Activated CD8-positive, alpha-beta memory T cell treated with anti-CD3 and anti-CD28 coated beads for 36 hours (primary cell): ENCODE measurements at places on chromosomes 3 and 15. TPM values are rescaled to one million over a fixed set of nuclear protein-coding genes. Genes with fewer than 3 reads are reported as not detected.

The TBCCD1 gene
- total RNA-seq: 15.8 TPM

The FBN1 gene
- 0.13 TPM for total RNA-seq

The DUOXA2 gene
- not detected for total RNA-seq

The NT5DC2 gene
- total RNA-seq: 99.2 TPM

The DPH3 gene
- 32.0 TPM for total RNA-seq

The TOPBP1 gene
- 83.2 TPM for total RNA-seq

The PARP14 gene
- 40.7 TPM for total RNA-seq

The ANKRD28 gene
- total RNA-seq: 42.0 TPM

The WDR49 gene
- not detected for total RNA-seq

The AMT gene
- total RNA-seq: 1.5 TPM

The COL6A6 gene
- total RNA-seq: not detected

The MRAS gene
- total RNA-seq: not detected

The MRPS11 gene
- 76.7 TPM for total RNA-seq

The INSYN1 gene
- not detected for total RNA-seq

The GPR87 gene
- 1.2 TPM for total RNA-seq

The RAB43 gene
- total RNA-seq: 25.2 TPM

The RETNLB gene
- total RNA-seq: not detected

The IQCF5 gene
- not detected for total RNA-seq

The TMEM207 gene
- total RNA-seq: not detected

The CNTN6 gene
- not detected for total RNA-seq

The DPPA2 gene
- total RNA-seq: not detected

The PLCH1 gene
- 0.10 TPM for total RNA-seq

The ZNF502 gene
- 1.5 TPM for total RNA-seq

The RPP25 gene
- total RNA-seq: 9.5 TPM

The NR2F2 gene
- not detected for total RNA-seq

The LMAN1L gene
- 0.15 TPM for total RNA-seq

The ENTPD3 gene
- not detected for total RNA-seq

The VEPH1 gene
- not detected for total RNA-seq

The ZBED2 gene
- total RNA-seq: 671 TPM

The LRRC34 gene
- 3.5 TPM for total RNA-seq

The MAP6D1 gene
- total RNA-seq: 3.3 TPM

The LEKR1 gene
- total RNA-seq: 0.48 TPM

The NUP210 gene
- total RNA-seq: 164 TPM

The TNFSF10 gene
- total RNA-seq: 36.1 TPM

The TEX55 gene
- total RNA-seq: not detected

The CLDN18 gene
- not detected for total RNA-seq

The VGLL3 gene
- total RNA-seq: not detected

The GP5 gene
- 0.08 TPM for total RNA-seq

The SEMA3G gene
- total RNA-seq: 0.08 TPM

The FOXL2NB gene
- not detected for total RNA-seq

The EPB42 gene
- total RNA-seq: not detected

The MORC1 gene
- total RNA-seq: not detected

The GOLGA8H gene
- 0.15 TPM for total RNA-seq
